Stimulated activated CD4-positive, alpha-beta T cell treated with anti-CD3 and anti-CD28 coated beads, Interleukin-4, amount 100 ng/mL, for 24 hours (primary cell): ENCODE measurements at places on chromosomes 2 and 18.

- DNase-seq: no peak
Measured at GRCh38 chr2:97267411-97268074, 154.6 kb downstream of the ANKRD36 start.

- no peak for DNase-seq
Measured at GRCh38 chr2:232342635-232343565, 35.7 kb upstream of the ALPP start.

DNA sequence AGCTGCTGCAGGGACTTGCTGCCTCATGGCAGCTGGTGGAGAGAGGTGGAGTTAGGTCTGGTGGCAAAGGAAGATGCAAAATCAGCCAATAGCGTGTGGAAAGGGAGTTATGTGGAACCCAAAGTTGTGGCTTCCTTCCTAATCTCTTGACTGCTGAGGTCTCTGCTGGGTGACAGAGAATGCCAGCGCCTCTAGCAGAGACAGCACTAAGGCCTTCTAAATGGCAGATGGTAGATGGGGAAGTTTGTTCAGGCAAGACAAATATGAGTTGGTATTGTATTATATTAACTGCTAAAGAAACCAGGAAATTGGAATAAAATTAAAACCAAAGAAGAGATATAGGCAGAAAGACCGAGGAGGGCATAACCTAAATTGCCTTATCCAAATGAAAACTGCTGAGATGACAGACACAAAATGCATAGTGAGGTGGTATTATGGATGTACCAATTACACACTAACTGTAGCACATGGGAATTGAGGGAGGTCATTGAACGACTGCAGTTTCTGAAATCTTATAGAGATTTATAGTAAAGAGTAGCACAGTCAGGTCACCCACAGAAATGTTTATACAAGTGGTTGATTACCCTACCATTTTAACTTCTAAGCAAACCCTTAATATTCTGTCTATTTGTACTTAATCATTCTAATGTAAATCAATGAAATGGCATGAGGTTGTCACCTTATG is 246.6 kb upstream of the SESTD1 start:
- DNase-seq: no peak

DNA sequence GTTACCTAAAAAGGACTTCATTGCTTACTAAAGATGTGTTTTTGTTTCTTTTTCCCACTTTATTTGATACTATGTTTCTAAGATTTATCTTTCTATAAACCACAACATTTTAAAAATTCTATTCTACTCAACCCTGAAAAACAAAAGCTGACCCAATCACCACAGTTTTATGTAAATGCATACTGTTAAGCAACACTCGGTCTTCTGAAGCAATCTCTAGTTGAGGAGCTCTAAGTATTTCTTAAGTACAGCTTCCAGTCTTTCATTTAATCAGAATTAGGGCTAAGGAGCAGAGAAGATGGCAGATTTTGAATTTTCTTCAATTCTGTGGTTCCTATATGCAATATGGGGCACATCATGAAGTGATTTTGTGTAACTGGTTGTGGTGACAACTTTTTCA is 72.2 kb upstream of the SLC4A10 start:
- no peak for DNase-seq

GRCh38 chr18:10847408-10847790 is 302.0 kb downstream of the PIEZO2 start:
- no peak for DNase-seq

DNA sequence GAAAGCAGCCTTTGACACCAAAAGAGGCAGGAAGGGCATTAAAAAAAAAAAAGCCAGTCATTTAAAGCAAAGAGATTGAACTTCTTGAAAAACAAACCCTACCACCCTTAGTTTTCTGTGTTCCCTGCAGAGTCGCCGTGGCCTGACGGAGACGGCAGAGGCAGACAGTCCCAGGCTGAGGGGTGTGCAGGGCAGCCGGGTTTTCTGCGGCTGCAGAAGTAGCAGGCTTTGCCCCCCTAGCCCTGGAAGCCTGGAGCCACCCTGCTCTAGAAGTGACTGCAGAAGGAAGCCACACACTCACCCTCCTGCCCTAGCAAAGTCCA is 2.8 kb downstream of the INPP5D start:
- DNase-seq: no peak

DNA sequence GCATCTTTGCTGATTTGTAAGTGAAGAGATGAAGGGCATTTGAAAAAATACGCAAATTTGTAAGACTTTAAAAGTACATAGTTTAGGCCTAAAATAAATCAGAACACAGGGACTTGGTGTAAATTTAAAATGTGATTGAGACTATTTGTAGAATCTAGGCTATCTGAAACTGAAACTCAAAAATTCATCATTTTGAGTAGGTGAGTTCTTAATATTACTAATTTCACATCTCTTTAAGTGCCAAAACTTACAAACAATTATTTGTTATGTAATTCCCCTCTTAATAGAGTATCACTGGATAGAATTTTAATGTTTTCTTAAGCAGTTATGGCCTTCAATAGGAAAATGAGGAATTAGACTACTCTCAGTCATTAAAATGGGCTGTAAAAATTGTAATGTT is 14.0 kb upstream of the HRH4 start:
- DNase-seq: no peak

DNA sequence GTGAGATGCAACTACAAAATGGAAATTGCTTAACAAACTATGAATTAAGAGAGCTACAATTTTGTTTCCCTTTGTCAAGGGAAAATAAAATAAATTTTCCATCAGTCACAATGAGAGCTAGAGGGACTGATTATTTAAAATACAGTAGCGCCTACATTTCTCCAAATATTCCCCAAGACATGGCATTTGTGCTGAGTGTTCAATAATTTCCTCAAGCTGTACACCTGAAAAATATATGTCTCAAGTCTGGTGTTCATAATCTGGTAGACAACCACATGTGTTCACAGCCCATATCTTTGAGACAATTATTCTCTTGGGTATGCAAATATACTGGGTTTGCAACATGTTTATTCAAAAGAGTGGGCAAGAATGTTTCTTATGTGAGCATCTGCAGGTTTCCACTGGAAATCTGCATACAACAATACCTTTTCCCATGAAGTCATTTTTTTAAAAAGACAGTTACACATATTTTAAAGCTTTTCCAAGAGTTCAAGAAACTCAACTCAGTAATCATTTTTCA is 240.1 kb upstream of the VRK2 start:
- DNase-seq: no peak

DNA sequence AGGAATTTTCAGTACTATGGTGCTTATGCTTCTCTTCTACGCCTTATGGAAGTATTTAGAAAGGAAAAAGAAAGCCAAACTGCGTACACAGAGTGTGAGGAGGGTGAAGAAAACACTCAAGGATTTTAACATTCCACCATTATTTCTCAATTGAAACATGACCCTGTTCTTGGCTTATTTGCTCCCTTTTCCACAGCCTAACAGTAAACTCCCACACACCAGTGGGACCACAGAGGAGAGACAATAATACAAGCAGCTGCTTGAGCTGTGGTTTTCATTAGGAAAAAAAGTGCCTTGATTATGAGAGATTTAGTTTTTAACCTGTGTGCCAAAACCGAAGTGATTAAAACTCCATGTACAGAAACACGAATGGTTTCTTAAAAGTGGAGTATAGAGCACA is 134.3 kb downstream of the MEP1B start:
- no peak for DNase-seq

DNA sequence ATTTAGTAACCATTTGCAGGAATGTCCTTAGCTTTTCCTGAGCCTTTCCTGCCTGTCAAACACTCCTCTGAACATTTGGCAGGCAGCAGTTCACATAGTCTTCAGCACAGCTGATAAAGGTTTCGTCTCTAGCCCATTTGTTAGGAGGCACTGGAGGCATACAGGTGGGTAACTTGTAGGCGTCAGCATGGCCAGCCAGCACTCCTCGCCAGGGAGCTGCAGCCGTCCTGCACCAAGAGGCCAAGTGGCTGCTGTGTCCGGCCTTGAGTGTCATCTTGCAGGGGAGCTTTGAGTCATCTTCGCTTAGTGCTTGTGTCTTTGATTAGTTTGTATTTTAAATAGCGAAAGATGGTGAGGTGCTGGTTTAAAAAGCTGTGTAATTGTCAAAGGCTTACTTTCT is 120.3 kb upstream of the NFATC1 start:
- DNase-seq: no peak

GRCh38 chr2:126846241-126846640 is 52.4 kb upstream of the TEX51 start:
- DNase-seq: no peak

- DNase-seq: no peak
Measured at GRCh38 chr2:131063501-131064283, 29.6 kb downstream of the FAM168B start.

GRCh38 chr2:143420313-143420712 is 291.1 kb downstream of the ARHGAP15 start:
- DNase-seq: no peak

GRCh38 chr2:25071966-25072365 is 30.1 kb downstream of the EFR3B start:
- DNase-seq: no peak

DNA sequence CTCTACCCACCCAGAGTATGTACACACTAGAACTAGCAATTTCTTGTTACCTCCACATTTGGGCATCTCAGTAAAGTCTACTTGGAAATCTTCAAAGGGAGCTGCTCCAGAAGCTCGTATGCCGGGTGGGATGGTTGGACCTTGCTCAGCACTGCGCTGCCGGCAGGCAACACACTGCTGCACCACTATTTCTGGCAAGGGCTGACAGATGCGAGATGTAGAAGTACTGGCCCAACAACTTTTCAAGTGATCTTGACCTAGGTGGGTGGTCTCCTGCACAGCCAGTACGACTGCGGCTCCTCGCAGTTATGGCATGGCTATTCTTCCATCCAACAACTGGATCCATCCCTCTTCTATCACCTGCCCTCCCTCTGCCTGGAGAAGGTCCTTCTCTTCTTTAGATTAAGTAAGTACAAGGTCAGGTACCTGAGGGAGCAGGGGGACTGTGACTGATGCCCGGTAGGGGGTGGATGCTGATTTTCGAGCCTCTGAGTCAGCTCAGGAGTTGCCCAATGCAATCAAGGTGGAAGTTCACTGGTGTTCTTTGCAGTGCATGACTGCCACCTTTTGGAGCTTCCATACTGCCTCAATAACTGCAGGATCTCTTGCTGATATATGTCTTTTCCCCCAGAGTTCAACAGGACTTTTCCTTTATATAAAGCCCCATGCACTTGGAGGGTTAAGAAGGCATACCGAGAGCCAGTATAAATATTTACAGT is 100.4 kb upstream of the SLC1A4 start:
- DNase-seq: no peak

DNA sequence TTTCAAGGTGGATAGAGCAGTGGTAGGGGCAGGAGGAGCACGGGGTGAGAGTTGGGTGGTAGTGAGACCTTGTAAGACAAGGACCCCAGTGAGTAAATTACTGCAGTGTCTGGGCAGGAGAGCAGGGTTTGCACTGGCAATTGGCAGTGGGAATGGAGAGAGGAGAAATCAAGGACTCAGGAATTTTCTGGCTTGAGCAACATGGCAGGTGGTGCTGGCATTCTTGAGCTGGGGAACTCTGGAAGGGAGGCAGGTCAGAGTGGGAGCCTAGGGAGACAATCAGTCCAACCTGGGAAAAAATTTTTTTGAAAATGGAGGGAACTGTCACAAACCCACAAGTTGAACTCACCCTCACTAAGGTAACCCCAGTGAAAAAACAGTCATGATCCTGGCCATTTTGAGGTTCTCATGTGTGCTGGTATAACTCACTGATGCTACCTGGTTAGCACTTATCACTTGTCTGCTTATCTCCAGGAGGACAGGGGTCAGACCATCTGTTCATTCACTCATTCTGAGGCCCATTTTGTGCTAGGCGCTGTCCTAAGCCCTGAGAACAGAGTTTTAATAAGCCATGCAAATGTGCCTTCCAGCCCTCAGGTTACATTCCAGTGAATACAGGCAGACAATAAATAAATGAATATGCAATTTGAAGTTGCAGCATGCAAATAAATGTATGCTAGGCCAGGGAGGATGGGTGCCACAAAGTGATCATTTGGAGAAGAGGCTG is 92.2 kb upstream of the SEC11C start:
- no peak for DNase-seq

DNA sequence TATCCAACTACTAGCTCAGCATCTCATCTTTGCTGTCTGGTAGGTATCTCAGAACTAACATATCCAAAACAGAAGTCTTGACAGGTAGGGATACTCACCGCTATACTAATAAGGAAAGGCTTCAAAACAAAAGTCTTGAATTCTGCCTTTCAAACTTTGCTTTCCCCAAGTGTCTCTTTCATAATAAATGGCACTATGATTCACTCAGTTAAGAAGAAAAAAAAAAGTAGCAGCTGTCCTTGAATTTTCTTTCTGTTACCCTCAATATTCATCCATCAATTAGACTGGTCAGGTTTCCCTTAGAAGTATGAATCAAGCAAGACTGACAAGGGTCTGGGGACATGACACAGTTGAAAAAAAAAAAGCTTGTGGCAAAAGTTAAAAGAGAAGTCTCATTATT is 175.1 kb downstream of the GULP1 start:
- no peak for DNase-seq
